ENCODE measurements at places on chromosomes 11 and 22. TPM values are rescaled to one million over a fixed set of nuclear protein-coding genes. Genes with fewer than 3 reads are reported as not detected.

Gene MS4A1
- 0.45 TPM for total RNA-seq

Gene LRP5
- total RNA-seq: 52.3 TPM

Gene CBLIF
- not detected for total RNA-seq

Gene OR8A1
- total RNA-seq: not detected

Gene OR8D1
- total RNA-seq: not detected

Gene HORMAD2
- not detected for total RNA-seq

Gene FAT3
- total RNA-seq: 0.07 TPM

Gene APOBEC3B
- total RNA-seq: not detected

Gene SLC5A1
- total RNA-seq: 92.1 TPM

Gene TBX1
- total RNA-seq: 3.1 TPM

Gene IRAG1
- 8.5 TPM for total RNA-seq

Gene AGBL2
- total RNA-seq: 0.37 TPM

Gene SPCS2
- 109 TPM for total RNA-seq

Gene PRODH
- 9.1 TPM for total RNA-seq

Gene CYTH4
- 7.0 TPM for total RNA-seq

Data from heart left ventricle (tissue), 16 donors.